ENCODE measurements at places on chromosomes 2 and 18.

- DNase-seq, result no peak
Measured at GRCh38 chr2:3447789-3448317, 68.4 kb downstream of the TRAPPC12 start.

DNA sequence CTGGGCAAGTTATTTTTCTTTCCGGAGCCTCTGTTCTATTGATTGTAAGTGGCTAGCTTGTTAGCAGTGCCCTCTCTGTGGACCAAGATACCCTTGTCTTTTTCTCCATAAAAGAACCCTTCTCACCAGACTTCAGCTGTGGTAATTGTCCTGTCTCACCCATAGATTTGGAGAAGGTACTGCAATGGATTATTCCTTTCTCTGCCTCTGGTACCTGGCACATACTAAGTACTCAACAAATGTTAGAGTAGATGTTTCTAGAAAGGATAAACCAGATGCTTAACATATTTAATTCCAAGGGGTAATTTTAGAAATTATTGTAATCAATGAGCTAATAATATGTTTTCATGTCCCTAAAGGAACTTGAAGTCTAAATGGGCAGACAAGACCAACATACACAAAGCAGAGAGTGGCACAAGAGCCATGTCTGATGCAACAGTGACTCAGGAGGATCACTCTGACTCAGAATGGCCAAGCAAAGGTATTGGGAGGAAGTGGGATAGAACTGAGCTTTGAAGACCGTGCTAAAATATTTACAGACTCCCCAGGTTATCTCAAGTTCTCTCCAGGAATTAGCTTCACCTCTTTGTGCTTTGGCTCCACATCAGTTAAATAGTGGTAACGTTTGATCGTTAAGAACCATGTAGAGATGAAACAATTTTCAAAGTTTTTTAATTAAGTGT is 129.7 kb upstream of the OSR1 start:
- DNase-seq, result no peak

DNA sequence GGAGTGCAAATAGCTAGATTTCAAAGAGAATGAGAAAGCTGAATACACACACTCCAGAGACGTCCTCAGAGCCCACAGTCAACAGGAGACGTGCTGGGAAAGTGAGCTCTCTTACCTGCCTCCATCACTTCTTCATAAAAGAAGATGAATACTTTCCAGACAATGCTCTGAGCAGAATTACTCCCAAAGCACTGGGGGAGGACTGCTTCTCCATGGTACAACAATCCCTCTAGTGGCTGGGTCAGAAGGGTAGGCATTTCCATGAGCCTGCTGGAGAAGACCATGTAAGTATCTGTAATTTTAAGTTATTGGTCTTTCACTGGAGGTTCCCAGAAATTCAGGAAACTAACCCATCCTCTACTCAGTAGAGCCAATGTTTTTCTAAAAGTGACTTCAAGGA is 190.3 kb downstream of the RBM43 start:
- DNase-seq, result no peak

DNA sequence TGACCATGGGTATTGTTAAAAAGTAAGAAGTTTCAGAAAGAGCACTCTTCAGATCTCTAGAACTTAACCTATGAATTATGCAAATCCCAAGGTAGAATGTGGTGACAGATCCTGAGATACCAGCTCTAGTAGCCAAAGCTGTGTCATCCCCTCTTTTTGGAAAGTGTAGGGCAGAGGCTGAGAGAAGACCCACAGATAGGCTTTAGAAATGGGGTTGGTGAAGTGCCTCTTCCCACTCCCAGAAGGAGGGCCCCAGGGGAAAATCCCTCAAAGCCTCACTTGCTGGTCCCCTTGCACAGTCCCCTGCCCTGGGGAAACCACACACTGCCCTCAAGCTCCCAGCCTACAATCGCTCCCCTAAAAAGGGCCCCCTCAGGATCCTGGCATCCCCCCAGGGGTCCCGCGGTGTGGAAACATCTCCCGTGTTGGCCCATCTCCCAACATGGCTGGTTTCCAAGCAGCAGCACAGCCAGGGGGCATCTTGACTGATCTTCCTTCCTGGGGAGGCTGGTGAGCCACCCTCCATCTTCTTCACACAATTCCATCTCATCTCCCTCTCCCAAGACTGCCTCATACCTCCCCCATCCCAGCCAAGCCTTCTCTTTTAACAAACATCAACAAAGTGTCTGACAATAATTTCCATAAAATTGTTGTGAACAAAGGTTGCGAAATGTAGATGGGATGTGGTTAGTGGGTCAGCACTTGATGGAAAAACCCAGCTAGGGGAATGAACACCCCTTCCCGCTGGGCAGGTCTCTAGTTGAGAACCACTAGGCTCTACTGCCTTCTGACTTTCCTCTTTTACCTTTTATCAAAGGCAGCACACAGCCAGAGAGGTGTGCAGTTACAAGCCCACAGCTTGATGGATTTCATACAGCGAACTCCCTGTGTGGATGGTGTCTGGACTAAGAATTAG is 25.1 kb downstream of the MAL start:
- DNase-seq, result no peak

- DNase-seq, result no peak
Measured at GRCh38 chr18:79520478-79521390, 125.0 kb downstream of the NFATC1 start.

GRCh38 chr18:2609604-2610003 is 38.2 kb downstream of the NDC80 start:
- DNase-seq, result no peak

- no peak for DNase-seq
Measured at GRCh38 chr2:113854970-113855740, 34.7 kb upstream of the ACTR3 start.

DNA sequence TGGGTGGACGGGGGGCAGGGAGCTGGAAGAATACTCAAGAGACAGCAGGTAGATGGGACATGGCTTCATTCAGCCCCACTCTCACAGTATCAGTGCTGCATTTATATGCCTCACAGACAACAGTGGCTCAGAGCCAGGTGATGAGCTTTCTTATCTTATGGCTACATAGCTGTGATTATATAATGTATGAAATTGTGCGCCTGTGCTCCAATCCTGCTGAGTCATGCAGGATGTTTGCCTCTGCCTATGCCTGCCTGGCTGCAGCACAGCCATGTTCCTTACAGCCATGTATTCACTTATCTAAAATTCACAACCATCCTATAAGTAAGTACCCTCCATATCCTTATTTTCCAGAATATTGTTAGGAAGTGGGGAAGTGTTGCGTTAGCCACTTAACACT is 37.7 kb upstream of the RNF103 start:
- DNase-seq, result no peak

DNA sequence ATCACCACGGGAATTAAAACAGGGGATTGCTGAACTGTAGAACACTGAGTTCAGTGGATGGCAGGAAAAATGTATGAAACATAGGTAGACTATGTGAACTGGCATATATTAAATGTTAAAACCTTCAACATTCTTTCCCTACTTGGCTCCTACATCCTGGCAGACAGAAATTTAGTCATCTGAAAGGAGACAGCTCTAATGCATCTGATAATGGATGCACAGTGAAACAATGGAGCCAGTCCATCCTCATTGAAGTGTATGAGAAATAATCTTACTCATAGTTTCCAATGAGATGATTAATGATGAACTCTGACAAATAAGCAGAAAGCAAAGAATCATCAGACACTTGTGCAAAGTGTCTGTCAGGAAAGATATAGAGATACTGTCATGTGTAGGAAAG is 1629.7 kb upstream of the TMEFF2 start:
- no peak for DNase-seq

DNA sequence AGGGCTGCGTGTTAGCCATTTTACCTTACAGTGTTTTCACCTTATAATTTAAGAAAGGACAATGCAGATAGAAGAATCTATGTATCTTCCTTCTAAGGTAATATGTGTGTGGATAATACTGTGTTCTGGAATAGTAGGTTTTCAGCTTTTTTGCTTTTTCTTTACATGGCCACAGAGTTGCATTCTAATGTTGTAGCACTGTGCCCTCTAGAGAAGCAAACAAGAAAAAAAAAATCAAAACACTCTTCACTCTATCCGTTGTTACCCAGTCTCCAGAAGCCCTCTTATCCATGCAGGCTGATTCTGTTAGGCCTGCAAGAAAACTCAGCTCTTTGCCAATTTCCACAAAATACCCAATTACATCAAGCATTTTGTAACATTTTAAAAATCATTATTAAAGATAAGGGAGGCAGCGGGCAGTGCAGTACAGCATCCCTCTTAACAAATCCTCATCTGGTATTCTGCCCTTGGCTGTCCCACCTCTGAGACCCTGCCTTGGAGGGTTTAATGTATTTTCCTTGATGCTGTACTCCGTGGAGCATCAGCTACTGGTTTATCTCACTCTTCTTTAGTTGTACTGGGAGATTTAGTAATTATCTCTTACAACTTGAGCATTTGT is 41.8 kb downstream of the CDH7 start:
- DNase-seq, result no peak

DNA sequence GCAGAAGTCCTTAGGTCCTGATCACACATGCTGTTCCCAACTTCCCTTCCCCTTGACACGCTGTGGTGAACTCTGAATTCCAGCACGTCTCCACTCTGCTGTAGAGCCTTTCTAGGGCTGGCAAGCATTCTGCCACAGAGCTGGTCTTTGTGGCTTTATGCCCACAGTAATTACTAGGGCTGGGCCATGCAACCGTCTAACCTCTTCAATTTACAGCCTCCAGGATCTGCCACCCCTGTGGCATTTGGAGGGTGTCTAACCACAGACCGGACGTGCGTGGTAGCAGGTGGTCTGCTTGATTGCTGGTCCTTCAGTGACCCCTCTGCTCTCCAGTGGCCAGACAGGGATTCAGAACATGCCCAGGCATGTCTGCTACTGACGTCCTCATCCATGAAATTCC is 43.1 kb upstream of the TGFA start:
- peak; percentile 62 for DNase-seq

GRCh38 chr2:233439191-233439590 is 84.9 kb downstream of the DGKD start:
- no peak for DNase-seq

- no peak for DNase-seq
Measured at GRCh38 chr2:64655018-64655664, 1.4 kb upstream of the SERTAD2 start.

DNA sequence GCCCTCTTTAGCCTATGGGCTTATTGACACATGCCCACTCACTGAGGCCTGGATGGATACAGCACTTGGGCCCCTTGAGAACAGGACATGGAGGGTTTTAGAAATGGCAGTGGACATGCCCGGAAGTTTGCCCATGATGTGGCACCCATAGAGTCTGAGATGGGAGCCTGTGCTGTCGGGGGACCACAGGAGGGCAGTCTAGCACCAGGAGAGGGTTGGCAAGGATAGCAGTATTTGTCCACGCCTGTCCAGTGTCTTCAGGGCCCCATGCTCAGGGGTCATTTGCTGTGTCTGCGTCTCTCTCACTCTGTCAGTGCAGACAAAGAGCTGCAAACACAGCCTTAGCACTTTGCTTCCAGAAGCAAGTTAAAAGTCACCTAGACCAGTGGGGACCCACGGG is 48.7 kb downstream of the IL1RL2 start:
- DNase-seq, result no peak

DNA sequence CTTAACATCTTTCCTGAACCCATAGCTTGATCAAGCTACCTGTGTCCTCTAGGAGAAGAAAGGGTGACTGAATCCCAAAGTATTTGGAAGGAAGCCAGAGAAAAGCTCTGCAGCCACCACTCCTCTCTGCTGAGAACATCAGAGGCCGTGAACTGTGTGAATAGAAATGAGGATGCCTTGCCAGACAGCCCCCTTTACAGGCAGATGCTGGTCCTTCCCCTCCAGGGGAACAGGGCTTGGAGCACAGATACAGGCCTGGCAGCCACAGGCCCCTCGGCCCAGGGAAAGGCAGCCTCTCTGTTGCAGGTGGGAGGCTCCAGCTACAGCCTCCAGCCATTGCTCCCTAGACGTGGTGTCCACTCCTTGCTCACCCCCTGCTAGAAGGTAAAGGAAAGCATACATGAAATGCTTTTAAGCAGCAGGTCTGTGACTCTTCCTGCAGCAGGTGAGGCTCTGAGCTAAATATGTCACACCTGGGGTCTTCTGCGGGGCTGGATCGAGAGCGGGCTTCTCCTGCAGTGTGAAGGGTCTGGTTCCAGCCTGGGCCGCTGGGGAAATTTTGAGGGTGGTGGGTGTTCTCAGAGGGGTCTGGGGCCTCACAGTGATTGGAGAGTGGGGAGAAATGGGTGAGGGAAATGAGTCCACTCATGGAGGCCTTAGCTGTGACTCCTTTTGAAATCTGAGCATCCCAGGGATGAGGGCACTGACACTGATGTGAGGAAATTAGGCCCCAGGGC is 234.0 kb downstream of the KLHL29 start:
- DNase-seq, result peak; percentile 39

DNA sequence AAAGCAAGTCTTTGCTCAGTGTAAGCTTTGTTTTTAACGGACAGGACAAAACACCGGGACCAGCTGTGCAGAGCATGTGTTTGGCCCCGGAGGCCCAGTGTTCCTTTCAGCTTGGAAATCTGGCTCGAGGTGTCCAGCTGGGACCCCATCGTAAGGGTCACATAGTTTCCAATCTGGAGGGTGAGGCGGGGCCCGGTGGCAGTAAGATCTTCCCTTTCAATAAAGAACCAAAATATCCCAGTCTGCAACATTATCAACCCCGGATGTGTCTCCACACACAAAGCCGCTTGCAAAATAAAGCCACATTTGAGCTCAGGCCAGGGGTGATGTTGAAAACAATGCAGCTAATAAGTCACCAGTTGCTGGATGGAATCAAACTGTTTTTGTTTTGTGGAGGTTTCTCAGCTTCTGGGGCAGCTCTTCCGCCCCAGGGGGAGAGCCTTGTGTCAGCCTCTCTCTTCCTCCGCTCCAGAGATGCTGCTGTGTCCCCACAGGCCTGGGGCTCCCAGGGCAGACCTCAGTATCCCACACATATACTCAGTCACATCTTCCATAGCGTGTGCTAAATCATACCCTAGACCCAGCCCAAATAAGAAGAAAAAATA is 138.6 kb upstream of the GLI2 start:
- DNase-seq, result peak; percentile 71

GRCh38 chr2:201707753-201708152 is 9.3 kb upstream of the MPP4 start:
- DNase-seq, result no peak

- DNase-seq, result no peak
Measured at GRCh38 chr2:163802284-163802683, 66.5 kb upstream of the FIGN start.

GRCh38 chr2:76737607-76738006 is 784.6 kb downstream of the LRRTM4 start:
- no peak for DNase-seq

- DNase-seq, result no peak
Measured at GRCh38 chr2:153770359-153770991, 101.2 kb upstream of the GALNT13 start.

- no peak for DNase-seq
Measured at GRCh38 chr18:11518788-11519685, 90.4 kb upstream of the SLC35G4 start.

- no peak for DNase-seq
Measured at GRCh38 chr2:33247365-33247764, 229.1 kb upstream of the RASGRP3 start.

GRCh38 chr18:64692826-64693225 is 543.9 kb upstream of the LINC00305 start:
- DNase-seq, result no peak

- DNase-seq, result no peak
Measured at GRCh38 chr2:888211-888801, 62.3 kb upstream of the SNTG2 start.

- DNase-seq, result no peak
Measured at GRCh38 chr18:60838677-60839076, 466.1 kb upstream of the MC4R start.

GRCh38 chr2:98708396-98709186 is 22.3 kb downstream of the MGAT4A start:
- no peak for DNase-seq

All from right hindlimb (tissue), 1 donor.